ENCODE measurements at places on chromosomes 11 and 22.

- DNase-seq = no peak
Observed at GRCh38 chr11:34225091-34225490, 119.7 kb downstream of the NAT10 start.

- no peak for DNase-seq
Observed at GRCh38 chr22:45212306-45212709, 28.4 kb downstream of the KIAA0930 start.

DNA sequence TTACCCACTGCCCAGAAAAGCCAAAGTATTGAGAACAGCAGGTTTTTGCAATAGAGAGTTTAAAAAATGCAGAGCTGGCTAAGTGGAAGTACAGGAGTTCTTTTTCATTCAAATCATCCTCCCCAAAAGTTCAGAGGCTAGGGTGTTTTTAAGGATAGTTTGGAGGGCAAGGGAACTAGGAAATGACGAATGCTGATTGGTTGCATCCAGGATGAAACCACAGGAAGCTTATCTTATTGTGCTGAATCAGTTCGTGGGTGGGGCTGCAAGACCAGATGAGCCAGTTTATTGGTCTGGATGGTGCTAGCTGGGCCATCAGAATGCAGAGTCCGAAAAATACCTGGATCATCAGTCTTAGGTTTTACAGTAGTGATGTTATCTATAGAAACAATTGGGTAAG lies 1427.1 kb downstream of the LRRC4C start:
- no peak for DNase-seq

- DNase-seq = no peak
Observed at GRCh38 chr22:25176175-25176574, 23.5 kb upstream of the CRYBB3 start.

- no peak for DNase-seq
Observed at GRCh38 chr22:29463629-29464028, 16.4 kb upstream of the NEFH start.

DNA sequence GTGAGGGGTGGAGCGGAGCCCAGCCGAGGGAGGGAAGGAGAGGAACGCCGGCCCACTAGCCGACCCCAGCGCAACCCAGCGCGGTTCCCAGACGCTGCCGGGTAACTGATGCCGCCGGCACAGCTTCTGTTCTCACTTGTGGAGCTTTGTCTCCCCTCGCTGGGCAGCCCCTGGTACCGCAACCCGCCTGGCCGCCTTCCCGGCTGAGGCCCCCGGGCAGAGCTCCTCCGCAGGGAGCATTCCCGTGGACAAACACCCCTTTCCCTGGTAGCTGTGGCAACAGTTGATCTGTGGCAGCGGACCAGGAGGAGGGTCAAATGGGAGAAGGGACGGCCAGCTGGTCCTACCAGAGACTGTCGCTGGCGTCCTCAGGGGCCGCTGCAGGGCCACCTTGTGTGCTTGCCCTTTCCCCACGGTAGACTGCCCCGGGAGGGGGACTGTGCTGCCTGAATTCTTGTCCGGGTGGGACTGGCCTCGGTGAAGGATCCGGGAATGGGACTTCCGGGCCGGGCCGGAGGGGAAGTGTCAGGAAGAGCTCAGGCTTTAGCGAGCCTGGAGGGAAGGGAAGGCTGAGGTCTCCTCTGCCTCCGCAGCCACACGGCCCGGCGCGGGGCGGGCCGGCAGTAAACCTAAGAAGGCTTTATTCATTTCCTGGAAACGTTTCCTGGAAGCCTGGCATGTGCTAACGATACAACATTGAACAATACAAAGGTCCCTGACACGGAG lies 468.0 kb downstream of the OPCML start:
- DNase-seq = no peak

DNA sequence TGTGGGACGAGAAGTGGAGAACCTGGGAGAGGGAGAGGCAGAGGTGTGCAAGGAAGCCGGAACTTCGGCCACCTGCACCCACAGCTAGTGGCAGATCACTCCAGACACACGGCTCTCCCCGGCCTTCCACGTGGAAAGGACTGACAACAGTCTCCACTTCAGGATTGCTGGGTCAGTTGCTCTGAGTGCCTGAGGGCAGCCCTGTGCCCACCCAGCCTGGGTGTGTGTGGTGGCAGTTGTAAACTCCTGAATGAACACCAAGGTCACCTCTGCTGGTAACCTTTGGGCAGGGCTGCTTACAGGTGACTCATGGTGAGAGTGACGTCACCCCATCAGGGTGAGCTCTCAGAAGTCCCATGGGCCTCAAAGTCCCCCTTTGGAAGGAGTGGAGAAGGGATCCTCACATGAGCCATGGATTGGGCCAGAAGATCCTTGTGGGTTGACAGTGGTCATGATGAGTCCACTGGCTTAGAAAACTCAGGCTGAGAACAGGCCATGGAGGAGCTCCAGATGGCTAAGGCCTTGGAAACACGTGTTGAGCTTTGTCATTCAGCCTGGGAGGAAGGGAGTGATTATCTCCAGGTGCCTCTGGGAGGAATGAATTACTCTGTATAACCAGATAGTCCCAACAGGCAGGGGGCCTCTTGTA lies 71.3 kb downstream of the BCR start:
- no peak for DNase-seq

DNA sequence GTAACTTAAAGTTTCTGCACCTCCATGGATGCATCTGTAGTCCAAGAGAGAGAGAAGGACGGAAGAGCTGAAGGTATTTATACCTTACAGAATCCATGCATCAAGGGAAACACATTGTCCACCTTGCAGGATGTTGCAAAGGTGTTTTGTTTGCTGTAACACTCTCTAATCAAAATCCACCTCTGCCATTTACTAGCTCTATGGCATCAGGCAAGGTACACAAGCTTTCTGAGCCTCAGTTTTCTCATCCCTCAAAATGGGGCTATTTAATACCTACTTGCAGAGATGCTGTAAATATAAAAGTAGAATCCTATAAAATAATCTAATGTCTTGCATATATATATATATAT lies 21.6 kb upstream of the SPON1 start:
- no peak for DNase-seq

- no peak for DNase-seq
Observed at GRCh38 chr11:34655335-34656008, 34.6 kb downstream of the EHF start.

DNA sequence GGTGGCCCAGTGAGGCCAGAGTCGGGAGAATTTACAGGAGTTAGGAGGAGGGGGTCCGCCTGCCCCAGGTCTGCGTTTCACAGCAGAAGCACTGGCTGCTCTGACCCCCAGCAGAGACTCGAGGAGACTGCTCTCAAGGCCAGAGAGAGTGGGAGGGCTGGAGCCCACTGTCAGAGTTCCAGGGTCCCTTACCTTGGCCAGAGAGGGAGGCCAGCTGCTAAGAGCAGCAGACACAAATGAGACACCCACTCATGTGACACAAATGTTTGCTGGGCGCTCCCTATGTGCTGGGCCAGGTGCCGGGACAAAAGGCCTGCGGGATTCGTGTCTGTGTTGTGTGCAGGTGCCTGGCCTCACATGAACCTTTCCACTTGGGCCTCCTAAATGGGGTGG lies 2.8 kb upstream of the TNFRSF13C start:
- no peak for DNase-seq

GRCh38 chr22:27686534-27686933 lies 115.0 kb downstream of the MN1 start:
- DNase-seq = no peak

DNA sequence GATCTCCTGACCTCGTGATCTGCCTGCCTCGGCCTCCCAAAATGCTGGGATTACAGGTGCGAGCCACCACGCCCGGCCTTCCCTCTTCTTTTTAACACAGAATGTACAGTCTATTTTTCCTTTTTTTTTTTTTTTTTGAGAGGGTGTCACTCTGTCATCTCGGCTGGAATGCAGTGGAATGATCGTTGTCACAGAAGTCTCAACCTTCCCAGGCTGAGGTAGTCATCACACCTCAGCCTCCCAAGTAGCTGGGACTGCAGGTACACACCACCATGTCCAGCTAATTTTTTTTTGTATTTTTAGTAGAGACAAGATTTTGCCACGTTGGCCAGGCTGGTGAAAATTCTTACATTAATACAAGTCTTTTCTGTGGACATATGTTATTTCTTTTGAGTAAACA lies 13.1 kb downstream of the PPP6R2 start:
- DNase-seq = no peak

GRCh38 chr22:37961062-37961461 lies 7.6 kb downstream of the POLR2F start:
- no peak for DNase-seq

DNA sequence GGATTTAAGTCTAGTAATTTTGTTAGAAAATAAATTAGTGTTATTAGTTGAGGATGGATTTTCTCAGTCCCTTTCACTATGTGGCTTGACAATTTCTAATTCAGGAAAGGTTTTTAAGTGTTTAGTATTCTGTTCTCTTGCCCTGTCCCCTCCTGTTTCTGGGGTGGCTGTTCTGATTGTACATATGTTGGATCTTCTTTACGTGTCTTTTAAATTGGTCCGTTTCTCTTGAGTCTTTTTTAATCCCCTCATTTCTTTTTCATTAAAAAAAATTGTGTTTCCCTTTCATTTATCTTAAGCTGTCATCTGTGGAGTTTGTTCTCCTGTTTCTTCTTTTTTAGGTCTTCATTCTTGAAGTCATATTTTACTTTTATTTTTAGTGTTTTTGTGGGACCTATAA lies 12.5 kb downstream of the ZBED4 start:
- no peak for DNase-seq

DNA sequence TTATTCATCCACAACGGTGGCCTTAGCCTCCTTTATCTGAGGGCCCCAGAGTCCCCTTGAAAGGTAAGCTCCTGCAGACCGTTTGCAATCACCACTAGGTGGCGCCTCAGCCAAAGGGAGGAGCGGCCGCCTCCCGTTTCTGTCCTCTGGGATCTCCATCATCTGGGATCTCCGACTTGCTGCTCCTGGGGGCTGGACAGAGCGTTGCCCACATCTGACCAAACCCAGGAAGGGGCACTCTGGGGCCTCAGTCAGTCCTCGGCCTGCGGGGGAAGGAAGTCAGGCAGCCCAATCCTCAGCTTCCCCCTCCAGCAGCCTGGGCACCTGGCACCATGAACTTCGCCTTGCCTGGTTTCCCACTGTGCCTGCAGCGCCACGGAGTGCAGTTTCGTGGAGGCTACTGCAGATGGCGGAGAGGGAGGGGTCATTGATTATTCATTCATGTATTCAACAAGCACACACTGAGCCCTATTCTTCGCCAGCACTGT lies 23.5 kb downstream of the TP53I11 start:
- DNase-seq = peak; percentile 86

- no peak for DNase-seq
Observed at GRCh38 chr11:21289686-21290085, 620.3 kb downstream of the NELL1 start.

All from activated effector memory CD4-positive, alpha-beta T cell treated with anti-CD3 and anti-CD28 coated beads, Interleukin-2, amount 50 U/mL, for 16 hours (primary cell).